ENCODE measurements at places on chromosomes 3 and 15.
A peak's percentile ranks its signal among the peaks of the same experiment; 100 is the strongest.

GRCh38 chr3:94069194-94069813 is 6.4 kb downstream of the NSUN3 start:
- DNase-seq = peak; percentile 67

DNA sequence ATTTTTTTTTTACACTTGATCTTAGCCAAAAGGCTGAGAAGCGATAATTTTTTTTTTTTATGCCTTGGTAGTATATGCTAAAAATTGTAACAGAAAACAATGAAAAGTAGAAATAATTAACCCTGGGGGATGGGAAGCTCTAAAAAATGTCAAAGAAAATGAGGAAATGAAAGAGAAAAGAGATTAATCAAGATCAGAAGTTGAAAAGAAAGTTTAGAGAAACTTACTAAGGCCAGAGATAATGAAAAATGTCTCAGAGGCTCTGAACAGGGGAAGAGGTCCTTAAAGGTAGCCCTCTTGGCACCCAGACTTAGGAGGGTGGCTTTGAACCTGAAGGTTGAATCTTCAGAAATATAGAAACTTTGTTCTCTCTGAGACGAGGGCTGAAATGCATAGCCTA is 58.6 kb upstream of the ZBED2 start:
- DNase-seq = no peak

DNA sequence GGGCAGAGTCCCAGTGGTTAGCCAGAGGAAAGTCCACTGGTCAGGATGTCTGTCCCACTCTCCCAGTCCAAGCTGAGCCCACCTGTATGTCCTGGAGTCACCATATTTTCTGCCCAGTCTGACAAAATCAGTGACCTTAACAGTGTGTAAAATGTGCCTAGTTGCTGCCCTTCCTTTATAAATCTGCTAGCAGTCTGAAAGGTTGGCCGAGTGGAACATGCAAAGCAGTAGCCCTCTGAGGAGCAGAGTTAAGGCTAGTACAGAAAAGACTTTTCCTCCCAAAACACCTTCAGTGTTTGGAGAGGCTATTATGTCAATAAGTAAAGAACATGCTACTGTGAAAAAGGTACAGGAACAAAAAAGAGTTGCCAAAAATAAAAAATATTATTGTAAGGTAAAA is 15.3 kb downstream of the TTC21A start:
- DNase-seq = no peak

- no peak for DNase-seq
Observed at GRCh38 chr3:111926266-111926676, 52.6 kb upstream of the ABHD10 start.

GRCh38 chr3:134881305-134881704 is 86.2 kb downstream of the EPHB1 start:
- no peak for DNase-seq

DNA sequence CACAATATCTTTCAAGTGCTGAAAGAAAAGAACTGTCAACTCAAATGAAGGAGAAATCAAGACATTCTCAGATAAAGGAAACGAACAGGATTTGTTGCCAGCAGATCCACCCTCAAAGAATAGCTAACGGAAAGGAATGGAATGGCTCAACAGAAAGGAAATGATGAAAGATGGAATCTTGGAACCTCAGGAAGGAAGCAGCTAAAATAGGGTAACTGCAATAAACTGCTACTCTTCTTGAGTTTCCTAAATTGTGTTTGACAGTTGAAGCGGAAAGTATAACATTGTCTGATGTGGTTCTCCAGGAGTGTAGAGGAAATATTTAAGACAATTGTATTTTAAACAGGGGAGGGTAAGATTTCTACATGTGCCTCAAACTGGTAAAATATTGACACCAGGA is 22.0 kb downstream of the PRR23E start:
- peak; percentile 23 for DNase-seq

- no peak for DNase-seq
Observed at GRCh38 chr3:53650424-53650823, 156.0 kb downstream of the CACNA1D start.

DNA sequence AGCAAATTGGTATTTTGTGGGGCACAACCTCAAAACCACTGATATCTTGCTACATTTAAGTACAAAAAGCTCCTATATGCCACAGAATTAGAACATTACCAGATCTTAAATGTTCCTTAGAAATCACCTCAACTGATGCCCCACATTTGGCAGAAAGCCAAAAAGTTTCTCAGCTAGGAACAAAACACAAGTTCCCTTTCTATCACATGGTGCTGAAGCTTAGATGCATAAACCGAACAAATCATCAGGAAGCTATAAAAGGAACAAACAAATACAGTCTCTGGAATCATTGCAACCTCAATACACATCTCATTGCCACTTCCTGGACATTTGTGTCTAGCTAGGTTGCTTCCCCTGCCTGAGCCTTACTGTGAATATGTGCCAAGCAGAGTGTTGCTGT is 492.6 kb downstream of the LPP start:
- peak; percentile 35 for DNase-seq

GRCh38 chr3:115836944-115837343 is 213.6 kb downstream of the GAP43 start:
- DNase-seq = peak; percentile 70

- no peak for DNase-seq
Observed at GRCh38 chr3:103085465-103085864, 650.6 kb downstream of the ZPLD1 start.

GRCh38 chr15:100934166-100934565 is 15.0 kb downstream of the LRRK1 start:
- no peak for DNase-seq

DNA sequence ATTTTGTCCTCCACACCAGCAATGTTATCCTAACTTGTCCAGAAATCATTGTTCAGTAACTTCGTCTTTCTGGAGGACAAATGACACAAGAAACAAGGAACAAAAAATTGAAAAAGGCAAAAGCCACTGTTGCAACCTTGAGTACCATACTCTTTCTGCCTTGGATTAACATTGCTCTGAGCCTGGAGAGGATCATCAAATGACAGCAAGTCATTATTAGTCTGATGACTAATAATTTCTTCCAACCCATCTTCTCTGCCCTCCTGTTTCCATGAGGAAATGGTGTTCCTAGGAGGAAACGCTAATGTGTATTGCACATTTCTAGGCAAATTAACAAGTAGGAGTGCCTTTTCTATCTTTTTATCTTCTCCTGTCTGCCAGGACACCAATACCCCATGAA is 153.9 kb downstream of the PCCB start:
- peak; percentile 7 for DNase-seq

DNA sequence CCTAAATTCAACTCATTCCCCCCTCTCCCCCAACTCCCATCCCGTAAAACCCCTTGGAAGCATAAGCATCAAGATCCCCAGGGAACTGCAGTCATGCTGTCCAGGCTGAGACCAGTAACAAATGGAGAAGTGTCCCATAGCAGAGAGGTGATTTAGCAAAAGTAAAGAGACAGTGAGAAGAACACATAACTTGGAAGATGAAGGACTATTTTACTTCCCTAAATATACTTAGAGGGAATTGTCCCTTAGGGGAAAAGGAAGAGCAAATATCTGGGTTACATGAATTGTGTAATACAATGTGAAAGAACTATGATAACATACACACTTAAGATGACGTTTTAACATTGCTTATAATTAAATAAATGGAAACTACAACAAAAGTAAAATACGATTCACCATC is 61.6 kb upstream of the LRRFIP2 start:
- no peak for DNase-seq

GRCh38 chr3:149623824-149624223 is 34.0 kb downstream of the WWTR1 start:
- no peak for DNase-seq

DNA sequence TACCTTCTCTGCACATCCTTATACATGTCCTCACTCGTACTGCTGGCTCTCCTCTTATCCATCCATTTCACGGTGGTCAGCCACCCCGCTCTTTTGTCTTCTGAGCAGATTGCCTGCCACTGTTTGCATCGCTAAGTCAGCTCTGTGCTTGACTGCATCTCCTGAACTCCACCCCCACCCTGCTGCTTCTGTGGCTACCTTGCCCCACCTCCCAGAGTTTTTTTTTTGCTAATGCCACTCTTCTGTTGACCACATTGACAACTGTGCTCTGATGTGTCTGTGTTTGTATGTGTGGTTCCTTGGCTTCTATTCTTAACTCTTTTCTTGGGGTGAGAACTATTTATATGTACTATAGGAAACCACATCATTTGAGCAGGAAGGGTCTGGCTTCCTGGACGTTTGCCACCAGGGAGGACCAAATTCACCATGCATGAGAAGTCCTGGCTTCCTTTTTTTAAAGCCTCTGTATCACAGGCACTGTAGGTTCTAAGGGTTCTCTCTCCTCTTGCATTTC is 12.8 kb upstream of the MTMR10 start:
- no peak for DNase-seq

DNA sequence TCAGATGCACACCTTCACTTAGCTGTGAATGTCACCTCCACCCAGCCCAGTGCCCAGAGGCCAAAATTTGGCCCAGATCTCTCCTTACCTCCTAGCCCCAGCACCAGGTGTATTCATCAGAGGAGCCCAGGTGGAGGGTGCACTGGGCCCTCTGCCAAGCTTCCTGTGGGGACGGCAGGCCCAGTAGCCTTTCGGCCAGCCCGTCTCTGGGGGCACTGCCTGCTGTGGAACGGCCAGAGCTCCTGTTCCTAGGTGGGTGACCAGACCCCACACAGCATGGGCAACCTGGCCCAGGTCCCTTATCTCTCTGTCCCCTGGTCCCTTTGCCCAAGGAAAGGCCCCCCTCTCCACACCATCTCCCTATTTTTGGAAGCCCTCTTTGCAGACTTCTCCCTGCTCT is 67.8 kb downstream of the AAGAB start:
- no peak for DNase-seq

DNA sequence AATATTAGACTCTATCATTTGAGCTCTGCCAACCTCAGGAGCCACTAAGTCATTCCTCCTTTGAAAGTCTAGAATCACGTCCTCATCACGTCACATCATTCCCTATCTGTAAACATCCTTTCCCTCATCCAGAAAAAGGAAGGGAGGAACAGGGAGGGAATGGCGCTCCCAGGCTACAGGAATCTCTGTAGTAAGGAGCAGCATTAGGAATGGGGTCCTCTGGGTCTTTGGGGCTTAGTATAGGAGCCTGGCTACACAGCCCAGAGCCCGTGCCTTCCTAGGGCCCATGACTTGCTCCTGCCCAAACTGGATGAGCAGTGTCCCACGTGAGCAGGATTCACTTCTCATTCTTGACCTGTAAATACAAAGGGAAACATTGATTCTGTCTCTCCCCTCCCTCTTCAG is 1.6 kb downstream of the TAGLN3 start:
- DNase-seq = no peak

GRCh38 chr15:45424429-45424828 is 46.1 kb upstream of the GATM start:
- no peak for DNase-seq

DNA sequence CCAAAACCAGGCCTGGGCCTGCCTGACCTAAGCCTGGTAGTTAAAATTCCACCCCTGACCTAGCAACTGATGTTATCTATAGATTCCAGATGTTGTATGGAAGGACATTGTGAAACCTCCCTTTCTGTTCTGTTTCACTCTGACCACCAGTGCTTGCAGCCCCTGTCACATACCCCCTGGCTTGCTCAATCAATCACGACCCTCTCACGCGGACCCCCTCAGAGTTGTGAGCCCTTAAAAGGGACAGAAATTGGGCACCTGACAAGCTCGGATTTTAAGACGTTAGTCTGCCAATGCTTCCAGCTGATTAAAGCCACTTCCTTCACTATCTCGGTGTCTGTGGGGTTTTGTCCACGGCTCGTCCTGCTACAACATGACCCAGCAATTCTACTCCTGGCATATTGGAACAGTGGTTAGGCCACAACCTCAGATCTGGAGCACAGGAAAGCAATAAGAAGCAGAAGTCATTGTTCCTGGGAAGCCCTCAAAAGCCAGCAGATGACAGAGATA is 36.7 kb upstream of the LHFPL4 start:
- DNase-seq = no peak

- DNase-seq = no peak
Observed at GRCh38 chr15:40932156-40932555, 3.0 kb downstream of the DLL4 start.

GRCh38 chr3:125359700-125360099 is 15.4 kb downstream of the ZNF148 start:
- DNase-seq = no peak

GRCh38 chr3:141498598-141499223 is 11.9 kb downstream of the RASA2 start:
- no peak for DNase-seq

DNA sequence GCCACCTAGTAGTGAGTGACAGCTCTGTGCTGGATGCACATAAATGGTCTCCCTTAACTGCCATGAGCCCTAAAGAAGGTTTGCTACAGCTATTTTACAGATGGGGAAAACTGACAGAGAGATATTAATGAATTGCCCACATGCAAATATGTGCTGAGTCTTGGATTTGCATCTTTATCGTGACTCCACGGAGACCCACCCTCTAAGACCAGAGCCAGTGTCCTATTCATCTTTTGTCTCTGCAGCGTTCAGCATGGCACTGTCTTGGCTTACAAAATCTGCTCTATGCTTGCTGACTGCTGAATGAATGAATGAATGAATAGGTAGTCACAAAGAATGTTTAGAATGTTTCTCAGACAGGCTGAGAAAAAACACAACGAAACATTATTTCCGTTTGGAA is 48.3 kb downstream of the BTD start:
- DNase-seq = no peak

DNA sequence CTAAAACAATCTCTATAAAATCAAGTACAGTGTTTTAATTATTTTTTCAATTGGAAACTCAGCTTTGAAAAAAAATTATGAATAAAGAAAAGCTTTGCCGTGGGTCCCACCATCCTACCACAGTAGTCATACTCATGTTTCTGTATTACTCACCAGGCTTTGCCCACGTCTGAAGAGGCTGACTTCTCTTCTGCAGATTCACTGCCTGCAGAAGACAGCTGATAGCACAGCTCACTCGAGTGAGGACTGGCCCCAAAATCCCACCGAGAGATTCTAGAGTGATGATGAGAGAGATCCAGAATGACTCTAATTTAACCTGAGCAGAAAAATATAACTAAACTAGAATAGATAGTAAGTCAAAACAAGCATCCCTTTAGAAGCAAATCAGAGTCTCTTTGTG is 11.9 kb downstream of the C2CD4B start:
- peak; percentile 25 for DNase-seq

DNA sequence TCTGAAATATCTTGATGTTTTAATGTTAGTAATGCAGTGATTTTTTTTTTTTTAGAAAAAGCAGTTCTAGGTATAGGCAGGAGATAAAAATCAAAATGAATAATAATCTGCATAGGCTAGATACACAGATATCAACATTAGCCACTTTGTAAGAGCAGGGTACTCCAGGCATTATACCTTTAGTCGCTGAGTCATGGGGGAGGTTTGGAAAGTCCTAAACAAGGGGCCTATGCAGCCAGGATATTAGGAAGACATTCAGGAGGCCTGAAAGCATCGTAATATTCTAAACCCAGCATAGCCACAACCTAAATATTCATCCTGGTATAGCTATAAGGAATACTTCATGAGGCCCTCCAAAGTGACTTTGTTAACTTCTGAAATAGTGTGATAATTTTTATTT is 258.1 kb upstream of the NECTIN3 start:
- no peak for DNase-seq

All from GM23248 (cell line).